ENCODE measurements at places on chromosomes 6 and 20. TPM values are rescaled to one million over a fixed set of nuclear protein-coding genes. Genes with fewer than 3 reads are reported as not detected.

The ADGB gene
- total RNA-seq, result not detected

The LY6G6F gene
- total RNA-seq, result not detected

DNA sequence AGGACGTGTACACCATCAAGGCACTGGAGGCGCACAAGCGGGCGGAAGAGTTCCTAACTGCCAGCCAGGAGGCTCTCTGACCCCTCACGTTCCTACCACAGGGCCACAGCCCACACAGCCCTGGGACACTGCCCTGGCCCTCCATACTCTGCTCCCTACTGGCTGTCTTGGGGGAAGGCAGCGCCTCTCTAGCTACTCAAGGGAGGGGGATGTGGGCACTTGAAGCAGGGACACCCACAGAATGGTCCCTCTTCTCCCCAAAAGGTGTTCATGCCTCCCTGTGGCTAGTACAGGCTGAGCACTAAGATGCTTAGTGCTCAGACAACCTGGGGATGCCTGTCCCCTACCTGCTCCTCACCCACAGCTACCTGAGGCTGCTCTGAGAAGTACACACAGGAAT, 2.5 kb downstream of the MEA1 start:
- H3K4me3 ChIP-seq, result no peak overlapping the region
- H3K4me1 ChIP-seq, result peaks cover 7% of the 10 kb centered on the region
- H3K27ac ChIP-seq, result no peak overlapping the region
- DNase-seq, result no peak
- H3K36me3 ChIP-seq, result peaks cover 36% of the 10 kb centered on the region

GRCh38 chr6:157632821-157633220, 190.2 kb upstream of the SNX9 start:
- DNase-seq, result no peak
- H3K27me3 ChIP-seq, result no peaks in the 10 kb centered on the region
- no peaks in the 10 kb centered on the region for H3K36me3 ChIP-seq
- no peak overlapping the region for H3K27ac ChIP-seq
- H3K4me3 ChIP-seq, result no peak overlapping the region

DNA sequence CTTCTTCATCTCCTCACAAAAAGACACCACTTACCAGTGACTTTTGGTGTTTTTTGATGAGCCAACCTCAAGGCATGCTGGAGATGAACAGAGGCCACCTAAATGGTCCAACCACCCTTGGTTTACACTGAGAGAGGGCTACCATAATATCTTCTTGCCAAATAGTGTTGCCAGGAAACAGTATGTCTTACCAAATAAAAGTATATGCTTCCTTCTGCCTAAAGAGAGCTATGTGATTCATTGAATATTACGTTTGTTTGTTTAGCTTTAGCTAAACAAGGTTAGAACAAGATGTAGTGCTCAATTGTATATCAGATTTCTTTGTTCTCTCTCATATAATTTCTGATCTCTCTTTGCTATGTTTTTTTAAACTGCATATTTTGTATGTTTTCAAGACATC, 40.6 kb upstream of the BMP6 start:
- H3K27ac ChIP-seq, result no peak overlapping the region
- no peaks in the 10 kb centered on the region for H3K36me3 ChIP-seq
- no peaks in the 10 kb centered on the region for H3K4me1 ChIP-seq
- no peak for DNase-seq
- no peak overlapping the region for H3K4me3 ChIP-seq

The GMPR gene
- 24.0 TPM for total RNA-seq

- no peaks in the 10 kb centered on the region for H3K27me3 ChIP-seq
- H3K36me3 ChIP-seq, result no peaks in the 10 kb centered on the region
- no peak for DNase-seq
- no peak overlapping the region for H3K27ac ChIP-seq
These were observed 19.1 kb downstream of the PIM1 start for GRCh38 chr6:37188962-37189510.

DNA sequence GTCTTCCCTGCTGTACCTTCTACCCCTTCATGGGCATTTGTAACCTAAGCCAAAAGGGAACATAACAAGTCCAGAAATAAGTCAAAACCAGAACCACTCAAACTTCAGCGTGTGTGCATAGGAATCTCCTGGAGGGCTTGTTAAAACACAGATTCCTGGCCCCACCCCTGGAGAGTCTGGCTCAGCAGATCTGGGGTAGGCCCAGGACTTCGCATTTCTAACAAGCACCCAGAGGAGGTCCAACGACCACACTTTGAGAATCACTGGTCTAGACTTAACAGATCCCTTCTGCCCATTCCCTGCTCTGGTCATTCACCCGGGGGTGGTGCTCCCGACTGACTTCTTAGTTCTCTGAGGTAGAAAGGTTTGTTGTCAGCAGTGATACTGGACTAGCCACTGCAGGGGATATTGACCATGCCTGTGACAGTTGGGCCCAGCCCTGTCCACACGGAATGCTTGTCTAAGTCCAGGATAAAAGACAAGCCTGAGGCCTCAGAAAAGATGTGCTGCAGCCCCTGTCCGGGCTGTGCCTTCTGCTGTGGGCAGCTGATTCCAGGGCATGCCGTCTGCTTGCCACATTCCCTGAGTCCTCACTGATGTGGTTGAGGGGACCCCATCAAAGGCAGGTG, 68.6 kb downstream of the SYNJ2 start:
- H3K27me3 ChIP-seq, result no peaks in the 10 kb centered on the region
- H3K4me3 ChIP-seq, result no peak overlapping the region
- peaks cover 30% of the 10 kb centered on the region for H3K4me1 ChIP-seq
- H3K27ac ChIP-seq, result no peak overlapping the region
- no peaks in the 10 kb centered on the region for H3K36me3 ChIP-seq

The TBXT gene
- not detected for total RNA-seq

The SOX18 gene
- total RNA-seq, result 3.3 TPM

The BHLHE23 gene
- not detected for total RNA-seq

GRCh38 chr20:11247046-11248010, 573.5 kb upstream of the JAG1 start:
- no peak overlapping the region for H3K4me3 ChIP-seq
- no peak overlapping the region for H3K27ac ChIP-seq
- no peaks in the 10 kb centered on the region for H3K27me3 ChIP-seq
- DNase-seq, result no peak
- no peaks in the 10 kb centered on the region for H3K36me3 ChIP-seq

The ELOVL2 gene
- total RNA-seq, result 0.07 TPM

- no peak for DNase-seq
- H3K27ac ChIP-seq, result no peak overlapping the region
- no peaks in the 10 kb centered on the region for H3K36me3 ChIP-seq
- H3K27me3 ChIP-seq, result no peaks in the 10 kb centered on the region
- H3K4me1 ChIP-seq, result peaks cover 8% of the 10 kb centered on the region
These were observed 124.3 kb upstream of the MLIP start for GRCh38 chr6:53986721-53987521.

DNA sequence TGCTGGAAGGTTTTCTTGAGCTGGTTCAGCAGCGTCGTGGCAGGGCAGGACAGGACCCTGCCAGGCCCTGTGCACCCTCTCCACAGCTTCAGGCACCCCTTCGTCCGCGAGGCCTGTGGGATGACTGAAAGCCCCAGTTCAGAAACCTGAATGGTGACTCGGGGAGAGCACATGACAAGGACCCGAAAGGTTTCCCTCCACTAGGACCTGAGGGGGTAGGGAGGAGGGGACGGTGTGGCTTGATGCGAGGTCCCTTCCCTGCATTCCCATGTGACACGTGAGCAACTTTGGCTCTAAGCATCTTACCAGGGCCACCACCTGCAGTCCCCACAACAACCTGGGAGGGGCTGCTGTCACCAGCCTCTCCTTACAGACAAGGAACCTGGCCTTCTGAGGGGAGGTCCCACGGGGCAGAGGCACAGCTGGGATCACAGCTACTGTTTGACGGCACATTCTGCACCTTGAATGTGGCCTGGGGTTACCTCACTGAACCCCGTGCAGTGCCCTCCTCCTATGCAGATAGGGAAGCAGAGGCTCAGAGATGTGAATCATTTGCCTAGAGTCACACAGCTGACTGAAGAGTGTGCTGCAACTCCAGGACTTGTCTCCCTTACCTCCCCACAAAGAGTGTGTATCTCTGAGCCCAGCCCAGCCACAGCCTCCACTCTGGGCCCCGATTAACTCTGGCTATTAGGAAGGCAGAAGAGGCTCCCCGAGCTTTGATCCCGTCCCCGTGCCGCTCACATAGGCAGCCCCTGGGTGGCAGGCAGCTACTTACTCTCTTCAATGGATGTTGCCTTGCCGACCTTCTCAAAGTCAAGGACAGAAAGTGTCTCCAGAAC, 84.6 kb downstream of the PTPN1 start:
- peaks cover 5% of the 10 kb centered on the region for H3K4me1 ChIP-seq
- H3K27me3 ChIP-seq, result no peaks in the 10 kb centered on the region
- H3K36me3 ChIP-seq, result no peaks in the 10 kb centered on the region
- no peak for DNase-seq
- H3K4me3 ChIP-seq, result no peak overlapping the region

The KCNK15 gene
- not detected for total RNA-seq

DNA sequence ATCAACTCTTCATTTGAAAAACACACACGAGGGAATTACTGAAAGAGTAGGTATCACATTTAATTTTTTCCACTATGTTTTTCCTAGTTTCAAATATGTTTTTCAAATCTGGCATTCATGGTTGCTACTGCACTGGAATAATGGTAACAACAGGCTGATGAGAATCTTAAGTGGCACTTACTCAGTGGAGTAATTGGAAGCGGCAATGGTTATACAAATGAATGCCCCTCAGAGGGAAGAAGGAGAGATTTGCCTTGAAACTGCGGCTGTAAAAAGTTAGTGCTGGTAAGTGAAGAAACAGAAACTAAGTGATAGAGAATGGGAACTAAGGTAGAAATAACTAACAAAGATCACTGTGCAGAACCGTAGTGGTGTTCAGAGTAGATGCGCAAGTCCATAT, 41.0 kb upstream of the PDE7B start:
- peaks cover 6% of the 10 kb centered on the region for H3K4me1 ChIP-seq
- no peak overlapping the region for H3K4me3 ChIP-seq
- no peaks in the 10 kb centered on the region for H3K36me3 ChIP-seq
- H3K27me3 ChIP-seq, result no peaks in the 10 kb centered on the region
- no peak overlapping the region for H3K27ac ChIP-seq

DNA sequence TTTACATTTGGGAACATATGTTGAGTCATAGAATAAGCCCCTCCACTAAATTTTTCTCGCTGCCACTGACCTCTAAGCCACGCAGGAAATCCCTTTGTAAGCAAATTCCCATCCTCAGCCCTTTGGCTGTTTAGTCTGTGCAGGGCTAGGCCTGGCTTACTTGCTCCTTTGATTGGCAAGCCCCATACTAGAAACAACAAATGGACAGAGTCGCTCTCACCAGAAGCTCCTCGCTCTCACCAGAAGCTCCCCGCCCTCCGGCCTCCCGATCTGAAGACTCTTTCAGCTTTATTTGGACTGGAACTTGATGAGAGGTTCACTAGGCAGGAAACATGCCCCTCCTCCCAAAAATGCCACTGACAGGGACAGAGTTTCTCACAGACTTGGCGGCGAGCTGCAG, 149.2 kb upstream of the EXOC2 start:
- no peak for DNase-seq
- H3K27ac ChIP-seq, result no peak overlapping the region
- H3K36me3 ChIP-seq, result no peaks in the 10 kb centered on the region
- no peaks in the 10 kb centered on the region for H3K4me1 ChIP-seq
- H3K27me3 ChIP-seq, result no peaks in the 10 kb centered on the region

DNA sequence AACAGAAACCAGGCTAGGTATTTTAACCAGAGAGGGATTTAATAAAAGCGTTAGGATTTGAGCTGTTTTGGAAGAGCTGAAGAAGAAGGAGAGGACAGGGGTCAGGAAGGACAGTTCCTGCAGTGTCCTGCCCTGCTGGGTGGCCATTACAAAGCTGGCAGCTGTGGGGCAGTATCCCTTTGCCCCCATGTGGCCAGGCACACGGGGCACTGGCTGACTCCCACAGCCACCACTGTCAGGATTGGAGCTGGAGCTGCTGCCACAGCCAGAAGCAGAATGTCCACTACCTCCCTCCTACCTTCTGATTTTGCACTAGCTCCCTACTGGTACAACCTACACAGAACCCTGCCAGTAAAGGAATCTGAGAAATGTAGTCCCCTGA, 46.5 kb downstream of the SLC22A3 start:
- DNase-seq, result no peak
- no peak overlapping the region for H3K27ac ChIP-seq
- peaks cover 22% of the 10 kb centered on the region for H3K4me1 ChIP-seq
- H3K4me3 ChIP-seq, result no peak overlapping the region

GRCh38 chr20:14454296-14454695, 116.9 kb upstream of the FLRT3 start:
- no peaks in the 10 kb centered on the region for H3K4me1 ChIP-seq
- H3K27me3 ChIP-seq, result no peaks in the 10 kb centered on the region
- no peak overlapping the region for H3K4me3 ChIP-seq
- no peak overlapping the region for H3K27ac ChIP-seq
- no peaks in the 10 kb centered on the region for H3K36me3 ChIP-seq

The TCP11 gene
- not detected for total RNA-seq

GRCh38 chr6:75155631-75156030, 50.2 kb downstream of the COL12A1 start:
- H3K4me3 ChIP-seq, result no peak overlapping the region
- H3K27ac ChIP-seq, result no peak overlapping the region
- no peaks in the 10 kb centered on the region for H3K27me3 ChIP-seq
- H3K4me1 ChIP-seq, result no peaks in the 10 kb centered on the region

GRCh38 chr6:112178846-112179245, 75.5 kb downstream of the LAMA4 start:
- H3K27ac ChIP-seq, result no peak overlapping the region
- no peaks in the 10 kb centered on the region for H3K36me3 ChIP-seq
- DNase-seq, result no peak

DNA sequence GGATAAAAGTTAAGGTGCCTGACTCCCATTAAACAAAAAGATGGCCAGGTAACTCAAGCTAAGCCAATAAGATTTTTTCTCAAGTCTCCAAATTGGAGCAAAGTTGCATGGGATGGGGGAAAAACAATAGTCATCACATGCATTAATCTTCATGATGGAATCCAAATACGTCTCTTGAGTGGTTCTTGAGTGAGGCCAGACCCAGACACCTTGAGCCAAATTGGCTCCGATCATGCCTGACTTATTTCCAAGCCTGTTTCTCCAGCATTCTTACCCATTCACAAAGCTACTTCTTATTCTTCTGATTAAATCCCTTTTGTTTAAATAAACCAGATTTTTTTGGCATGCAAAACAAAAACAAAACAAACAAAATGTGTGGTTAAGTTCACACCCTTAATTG, 420.3 kb upstream of the NRSN1 start:
- H3K27ac ChIP-seq, result no peak overlapping the region
- no peak overlapping the region for H3K4me3 ChIP-seq
- H3K36me3 ChIP-seq, result no peaks in the 10 kb centered on the region
- no peaks in the 10 kb centered on the region for H3K27me3 ChIP-seq
- no peak for DNase-seq

The IMPG1 gene
- not detected for total RNA-seq

GRCh38 chr6:39057251-39058155, 8.9 kb downstream of the GLP1R start:
- no peaks in the 10 kb centered on the region for H3K4me1 ChIP-seq
- H3K4me3 ChIP-seq, result no peak overlapping the region
- peaks cover 23% of the 10 kb centered on the region for H3K27me3 ChIP-seq
- H3K36me3 ChIP-seq, result no peaks in the 10 kb centered on the region
- DNase-seq, result no peak

GRCh38 chr20:11766961-11767360, 150.7 kb upstream of the BTBD3 start:
- no peak overlapping the region for H3K4me3 ChIP-seq
- no peak overlapping the region for H3K27ac ChIP-seq
- no peak for DNase-seq
- H3K27me3 ChIP-seq, result 0 out of 2 replicates have a peak, but pooled peaks cover 4% of the 10 kb centered on the region
- no peaks in the 10 kb centered on the region for H3K36me3 ChIP-seq
- H3K4me1 ChIP-seq, result no peaks in the 10 kb centered on the region

The HCK gene
- total RNA-seq, result 0.17 TPM

The GDAP1L1 gene
- total RNA-seq, result not detected

All from HCT116 (cell line).